ENCODE measurements at places on chromosomes 7 and 10. TPM values are rescaled to one million over a fixed set of nuclear protein-coding genes. Genes with fewer than 3 reads are reported as not detected.

Gene UNC5B
- 6.8 TPM for total RNA-seq

Gene PLAC9
- 13.8 TPM for total RNA-seq

Gene NUTM2B
- total RNA-seq, result 0.36 TPM

Gene SPACDR
- total RNA-seq, result 0.85 TPM

Gene SFRP4
- total RNA-seq, result 52.9 TPM

Gene TDRD1
- total RNA-seq, result 0.51 TPM

DNA sequence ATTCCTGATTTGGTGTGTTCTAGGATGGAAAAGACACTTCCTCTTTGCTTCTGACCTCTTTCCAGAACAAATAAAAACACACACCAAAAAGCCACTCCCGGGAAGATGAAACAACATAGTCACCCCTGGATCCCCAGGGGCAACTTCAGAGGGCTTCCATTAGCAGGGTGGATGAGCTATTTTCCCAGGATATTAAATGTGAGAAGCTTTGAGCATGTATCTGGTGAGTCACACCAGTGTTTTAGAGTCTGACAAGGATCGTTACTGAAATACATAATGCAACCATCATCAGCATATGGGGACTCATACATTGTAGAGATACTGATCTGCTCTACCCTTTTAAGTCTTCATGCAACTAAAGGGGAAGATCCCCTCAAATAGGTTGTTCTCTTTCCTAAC is 115.5 kb upstream of the ZNF438 start:
- no peak for DNase-seq

DNA sequence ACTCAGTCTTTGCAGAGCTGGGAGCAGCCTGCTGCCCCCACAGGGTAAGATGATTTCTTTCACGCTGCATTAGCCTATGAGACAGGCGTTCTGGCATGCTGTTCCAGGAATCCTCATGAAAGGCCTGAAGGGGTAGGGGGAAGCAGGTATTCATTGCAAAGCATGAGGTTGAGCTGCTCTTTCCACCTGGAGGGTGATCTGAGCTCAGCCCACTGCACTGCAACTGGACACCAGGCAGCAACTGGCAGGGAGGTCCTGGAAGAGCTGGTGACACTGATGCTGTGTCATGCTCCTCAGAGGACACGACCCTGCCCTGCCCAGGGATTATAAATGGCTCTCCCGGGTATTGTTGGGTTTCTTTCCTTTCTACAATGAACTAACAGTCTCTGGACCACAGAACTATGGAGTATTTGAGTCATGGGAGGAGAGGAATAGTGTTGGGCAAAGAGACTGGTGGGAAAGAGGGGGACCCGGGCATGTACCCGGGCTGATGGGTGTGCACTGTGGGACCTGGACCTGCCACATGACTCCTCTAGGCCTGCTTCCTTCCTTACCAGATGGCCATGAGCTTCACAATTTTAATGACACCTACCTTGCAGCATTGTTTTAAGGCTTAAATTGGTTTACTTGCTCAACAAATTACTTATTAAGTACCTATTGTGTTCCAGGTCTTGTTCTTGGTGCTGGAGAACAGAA is 24.3 kb downstream of the SLC25A28 start:
- DNase-seq, result no peak

DNA sequence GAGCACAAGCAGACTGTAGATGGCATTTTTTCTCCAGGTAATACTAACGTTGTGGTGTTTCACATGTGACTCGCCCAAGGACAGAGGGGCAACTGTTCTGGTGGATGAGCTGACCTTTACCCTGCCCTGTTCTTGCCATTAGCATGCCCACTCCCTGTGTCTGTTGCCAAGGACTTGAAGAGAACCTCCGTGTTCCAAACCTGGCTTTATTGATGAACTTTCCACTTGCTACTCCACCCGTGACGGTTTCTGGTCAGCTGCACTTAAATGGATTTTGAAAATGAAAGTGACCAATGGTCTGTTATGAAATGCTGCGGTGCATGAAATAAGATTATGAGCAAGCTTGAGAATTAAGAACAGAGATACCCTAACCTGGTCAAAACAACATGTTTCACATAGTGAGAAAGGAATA is 30.4 kb downstream of the LRRC4 start:
- DNase-seq, result no peak

- no peak for DNase-seq
Observed at GRCh38 chr7:114931656-114932011, 9.7 kb downstream of the MDFIC start.

Data from ovary (tissue), 10 donors.